Panc1 (cell line): ENCODE measurements at places on chromosomes 1 and 21. TPM values are rescaled to one million over a fixed set of nuclear protein-coding genes. Genes with fewer than 3 reads are reported as not detected.

CELA2A gene
- total RNA-seq: 0.72 TPM

DNA sequence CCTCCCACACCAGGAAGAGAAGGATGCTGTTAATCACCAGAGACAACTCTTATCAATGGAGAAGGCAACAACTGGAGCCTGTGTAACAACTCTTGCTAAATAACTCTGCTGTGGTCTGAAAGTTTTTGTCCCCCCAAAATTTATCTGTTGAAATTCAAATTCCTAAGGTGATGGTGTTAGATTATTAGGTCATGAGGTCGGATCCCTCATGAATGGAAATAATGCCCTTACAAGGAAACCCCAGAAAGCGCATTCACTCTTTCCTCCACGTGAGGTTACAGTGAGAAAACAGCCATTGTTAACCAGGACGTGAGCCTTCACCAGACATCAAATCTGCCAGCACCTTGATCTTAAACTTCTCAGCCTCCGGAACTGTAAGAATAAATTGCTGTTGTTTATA, 141.9 kb upstream of the CXADR start:
- DNase-seq: no peak

DNA sequence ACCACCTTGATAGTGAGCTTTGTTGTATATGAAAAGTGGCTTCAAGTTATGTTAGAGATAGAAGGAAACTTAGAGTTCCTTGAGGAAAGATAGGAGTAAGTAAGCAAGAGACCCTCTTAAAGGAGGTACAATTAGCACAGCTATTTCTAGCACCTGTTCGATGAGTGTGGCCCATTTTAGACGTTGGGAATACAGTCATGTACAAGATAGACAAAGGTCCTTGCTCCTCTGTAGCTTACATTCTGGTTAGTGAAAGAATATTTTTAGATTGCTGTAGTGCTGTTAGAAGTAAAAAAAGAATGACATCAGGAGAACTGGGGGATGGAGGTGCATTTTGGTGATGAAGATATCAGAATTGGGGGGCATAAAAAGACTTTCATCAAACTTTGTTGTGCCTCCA, 47.5 kb downstream of the MRPS6 start:
- DNase-seq: no peak

GRCh38 chr21:33835920-33836319, 79.7 kb downstream of the ATP5PO start:
- no peak for DNase-seq

DNA sequence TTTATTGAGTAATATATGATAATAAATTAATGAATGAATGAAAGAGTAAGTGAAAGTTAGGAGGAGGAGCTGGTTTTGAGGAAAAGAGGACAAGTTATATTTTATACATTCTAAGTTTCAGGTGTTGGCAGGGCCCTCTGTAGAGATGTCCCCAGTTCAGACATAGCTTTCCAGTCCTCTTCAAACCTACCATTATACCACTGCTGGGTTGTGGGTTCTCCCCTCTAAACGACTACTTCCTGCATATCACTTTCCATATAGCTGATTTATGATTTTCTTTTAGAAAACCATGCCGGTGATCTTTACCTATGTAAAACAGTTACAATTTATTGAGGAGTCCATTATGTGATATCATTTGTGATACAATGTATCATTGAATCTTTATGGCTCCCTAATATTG, 116.9 kb downstream of the RUNX1 start:
- no peak for DNase-seq

DNA sequence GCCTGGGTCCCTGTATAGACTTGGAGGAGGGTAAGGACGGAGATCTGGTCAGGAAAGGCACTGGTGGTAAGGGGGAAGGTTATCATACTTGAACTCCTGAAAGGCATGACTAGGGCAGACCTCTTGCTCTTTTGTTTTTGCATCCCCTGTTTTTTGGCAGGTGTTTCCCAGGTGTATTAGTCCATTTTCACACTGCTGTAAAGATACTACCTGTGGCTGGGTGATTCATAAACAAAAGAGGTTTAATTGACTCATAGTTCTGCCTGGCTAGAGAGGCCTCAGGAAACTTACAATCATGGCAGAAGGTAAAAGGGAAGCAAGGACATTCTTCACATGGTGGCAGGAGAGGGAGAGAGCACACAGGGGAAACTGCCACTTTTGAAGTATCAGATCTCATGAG, 57.2 kb upstream of the APOBEC4 start:
- no peak for DNase-seq

- no peak for DNase-seq
These were observed 25.6 kb upstream of the COL18A1 start for GRCh38 chr21:45379171-45379900.

RPTN gene
- not detected for total RNA-seq

- no peak for DNase-seq
These were observed 146.1 kb downstream of the SPATA46 start for GRCh38 chr1:162230517-162230916.

DNA sequence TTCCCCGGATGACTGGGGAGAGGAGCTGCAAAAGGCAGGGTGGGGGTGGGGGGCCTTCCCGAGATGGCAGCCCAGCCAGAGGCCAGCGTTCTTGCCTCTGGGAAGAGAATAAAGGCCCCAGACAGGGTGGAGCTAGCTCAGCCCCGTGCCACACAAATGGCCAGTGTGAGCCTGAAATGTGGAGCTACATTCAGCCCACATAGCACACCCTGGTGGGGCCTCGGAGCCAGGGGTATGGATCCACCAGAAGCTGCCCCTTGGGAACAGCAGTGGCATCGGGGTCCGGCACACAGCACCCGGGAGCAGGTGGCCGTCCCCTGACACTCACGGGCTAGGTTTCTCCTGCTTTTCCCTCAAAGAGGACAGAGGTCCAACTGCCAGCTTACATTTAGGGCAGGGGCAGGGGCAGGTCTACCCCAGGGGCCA, 93.9 kb downstream of the PDE9A start:
- DNase-seq: no peak

HMGCL gene
- 30.8 TPM for total RNA-seq

TNFRSF25 gene
- 7.0 TPM for total RNA-seq

GRCh38 chr1:56646611-56647010, 1.5 kb downstream of the PRKAA2 start:
- DNase-seq: no peak

PIK3R3 gene
- 36.3 TPM for total RNA-seq

FHAD1 gene
- total RNA-seq: 0.23 TPM

OLFM3 gene
- not detected for total RNA-seq

DNA sequence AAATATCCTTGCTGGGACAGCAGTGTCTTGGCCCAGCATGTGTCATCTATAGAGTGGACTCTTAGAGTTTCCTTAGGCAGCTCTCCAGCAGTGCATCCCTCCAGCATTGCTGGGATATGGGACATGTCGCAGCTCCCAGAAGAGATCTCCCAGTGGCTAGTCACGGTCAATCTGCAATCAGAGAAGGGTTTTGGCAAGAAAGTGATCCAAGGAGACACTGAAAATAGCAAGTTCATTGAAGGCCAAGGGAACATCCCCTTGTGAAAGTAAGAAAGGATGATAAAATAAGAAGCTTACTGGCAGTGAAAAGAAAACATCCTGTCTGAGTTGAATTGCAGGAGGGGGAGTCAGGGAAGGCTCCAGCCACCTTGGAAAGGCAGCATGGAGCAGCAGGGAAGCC, 19.3 kb upstream of the NPL start:
- DNase-seq: no peak

DNA sequence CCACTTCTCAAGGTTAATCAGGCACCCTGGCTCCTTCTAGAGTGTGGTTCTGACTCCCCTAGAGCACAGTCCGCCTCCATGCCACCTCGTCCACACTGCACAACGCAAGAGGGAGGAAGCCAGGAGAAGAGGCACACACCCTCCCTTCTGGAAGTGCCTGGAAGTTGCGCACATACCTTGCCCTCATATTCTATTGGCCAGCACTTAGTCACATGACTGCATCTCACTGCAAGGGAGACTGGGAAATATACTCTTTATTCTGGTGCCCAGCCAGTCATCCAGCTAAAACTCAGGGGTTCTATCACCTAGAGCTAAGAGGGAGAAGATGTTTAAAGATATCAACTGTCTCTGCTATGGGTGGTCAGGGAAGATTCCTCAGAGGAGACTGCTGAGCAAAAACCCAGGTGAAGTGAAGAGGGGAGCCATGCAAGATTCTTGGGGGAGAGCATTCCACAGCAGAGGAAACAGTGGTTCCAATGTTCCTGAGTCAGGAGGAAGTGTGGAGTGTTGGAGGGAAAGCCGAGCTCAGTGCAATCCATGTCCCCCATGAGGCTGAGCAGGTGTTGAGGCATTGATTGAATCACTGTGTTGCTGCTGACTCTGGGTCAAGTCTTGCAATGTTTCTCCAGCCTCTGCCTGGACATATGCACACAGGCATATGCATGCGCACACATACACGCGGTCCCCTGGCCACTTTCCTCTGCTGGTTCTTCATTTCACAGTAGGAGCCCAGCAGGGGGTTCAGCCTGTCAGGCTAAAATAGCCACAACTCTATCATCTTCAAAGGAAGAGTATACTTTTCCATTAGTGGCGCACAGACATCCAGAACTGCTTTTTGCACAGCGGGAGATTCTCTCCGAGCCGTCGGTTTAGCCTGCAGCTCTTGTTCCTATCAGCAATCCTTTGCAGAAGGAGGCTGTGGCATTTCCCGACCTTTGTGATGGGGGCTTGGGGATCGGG, 22.3 kb upstream of the KLHDC7A start:
- DNase-seq: no peak

ADORA3 gene
- not detected for total RNA-seq

RHOU gene
- total RNA-seq: 9.2 TPM

DNA sequence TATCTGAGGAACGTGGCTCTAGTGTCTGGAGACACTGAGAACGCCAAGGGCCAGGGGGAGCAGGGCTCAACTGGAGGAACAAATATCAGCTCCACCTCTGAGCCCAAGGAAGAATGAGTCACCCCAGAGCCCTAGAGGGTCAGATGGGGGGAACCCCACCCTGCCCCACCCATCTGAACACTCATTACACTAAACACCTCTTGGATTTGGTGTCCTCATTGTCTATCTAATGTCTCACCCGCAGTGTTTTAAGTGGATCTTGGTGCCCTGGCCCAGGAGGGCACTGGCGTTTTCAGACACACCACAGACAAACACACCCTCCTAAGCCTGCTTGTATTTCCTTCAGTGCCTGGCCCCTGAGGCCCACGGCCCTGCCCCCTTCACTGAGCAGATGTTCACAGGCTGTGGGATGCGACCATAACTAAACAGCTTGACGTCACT, 2.2 kb upstream of the FALEC start:
- DNase-seq: no peak

DNA sequence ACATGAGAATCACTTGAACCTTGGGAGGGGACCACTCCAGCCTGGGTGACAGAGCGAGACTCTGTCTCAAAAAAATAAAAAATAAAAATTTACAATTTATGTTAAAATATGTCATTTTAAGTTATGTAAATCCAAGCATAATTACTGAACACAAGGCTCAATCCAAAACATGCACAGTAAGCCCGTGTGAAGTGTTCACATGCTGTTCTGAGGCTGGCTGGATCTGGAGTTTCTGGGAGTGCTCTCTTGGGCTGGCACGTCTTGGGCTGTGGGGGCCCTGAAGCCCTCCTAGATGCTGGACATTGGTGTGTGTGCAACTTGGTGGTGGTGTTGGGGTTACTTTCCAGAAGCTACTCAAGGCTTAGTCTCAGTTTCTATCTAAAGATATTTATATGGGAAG, 25.2 kb downstream of the ADARB1 start:
- no peak for DNase-seq

PGBD5 gene
- 0.05 TPM for total RNA-seq

- no peak for DNase-seq
These were observed 569.3 kb upstream of the NEGR1 start for GRCh38 chr1:72851597-72851996.

DNA sequence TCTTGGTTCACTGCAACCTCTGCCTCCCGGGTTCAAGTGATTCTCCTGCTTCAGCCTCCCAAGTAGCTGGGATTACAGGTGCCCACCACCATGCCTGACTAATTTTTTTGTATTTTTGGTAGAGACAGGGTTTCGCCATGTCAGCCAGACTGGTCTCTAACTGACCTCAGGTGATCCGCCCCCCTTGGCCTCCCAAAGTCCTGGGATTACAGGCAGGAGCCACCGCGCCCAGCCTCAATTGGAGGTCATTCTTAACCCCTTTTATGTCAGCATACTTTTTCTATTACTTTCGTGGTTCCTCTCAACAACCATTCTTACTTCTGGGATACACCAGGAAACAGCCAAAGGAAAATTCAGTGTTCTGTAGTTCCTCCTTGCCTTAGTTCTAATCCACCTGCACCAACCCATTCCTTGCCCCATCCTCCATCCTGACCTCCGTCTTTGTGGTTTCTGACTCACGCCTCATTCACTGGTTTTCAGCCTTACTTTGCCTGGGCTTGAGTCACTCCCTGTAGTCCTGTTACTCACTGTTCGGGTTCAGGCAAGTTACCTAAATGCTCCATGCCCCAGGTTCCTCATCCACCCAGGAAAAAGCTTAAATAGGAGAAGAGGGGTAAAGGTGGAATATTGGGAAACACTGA, 12.9 kb upstream of the BCL10 start:
- peak; percentile 99 for DNase-seq

DNA sequence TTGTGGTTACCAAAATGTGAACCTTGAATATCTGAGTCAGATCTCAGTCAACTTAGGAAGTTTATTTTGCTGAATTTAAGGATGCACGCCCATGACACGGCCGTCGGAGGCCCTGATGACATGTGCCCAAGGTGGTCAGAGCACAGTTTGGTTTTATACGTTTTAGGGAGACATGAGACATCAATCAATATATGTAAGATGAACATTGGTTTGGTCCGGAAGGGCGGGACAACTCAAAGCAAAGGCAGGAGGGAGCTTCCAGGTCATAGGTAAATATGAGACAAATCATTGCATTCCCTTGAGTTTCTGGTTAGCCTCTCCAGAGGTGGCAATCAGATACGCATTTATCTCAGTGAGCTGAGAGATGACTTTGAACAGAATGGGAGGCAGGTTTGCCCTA, 1.0 kb upstream of the PRMT2 start:
- DNase-seq: no peak

DNA sequence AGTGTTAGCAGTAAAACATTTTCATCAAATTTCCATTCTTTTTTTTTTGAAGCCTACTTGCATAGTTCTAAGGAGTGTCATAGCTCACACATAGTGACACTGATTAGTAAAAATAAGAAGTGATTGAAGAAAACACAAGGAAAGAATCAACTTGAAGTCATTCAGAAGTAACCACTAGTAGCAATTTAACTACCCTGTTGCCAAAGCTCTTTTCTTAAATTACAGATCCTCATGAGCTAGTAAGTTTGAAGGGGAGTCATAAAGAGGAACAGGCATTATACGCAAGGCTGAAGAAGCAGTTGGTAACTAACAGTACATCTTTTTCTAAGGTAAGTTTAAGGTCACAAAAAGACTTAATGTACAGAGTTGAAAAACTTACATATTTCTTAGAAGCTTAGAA, 332.2 kb downstream of the CHRM3 start:
- no peak for DNase-seq

DNA sequence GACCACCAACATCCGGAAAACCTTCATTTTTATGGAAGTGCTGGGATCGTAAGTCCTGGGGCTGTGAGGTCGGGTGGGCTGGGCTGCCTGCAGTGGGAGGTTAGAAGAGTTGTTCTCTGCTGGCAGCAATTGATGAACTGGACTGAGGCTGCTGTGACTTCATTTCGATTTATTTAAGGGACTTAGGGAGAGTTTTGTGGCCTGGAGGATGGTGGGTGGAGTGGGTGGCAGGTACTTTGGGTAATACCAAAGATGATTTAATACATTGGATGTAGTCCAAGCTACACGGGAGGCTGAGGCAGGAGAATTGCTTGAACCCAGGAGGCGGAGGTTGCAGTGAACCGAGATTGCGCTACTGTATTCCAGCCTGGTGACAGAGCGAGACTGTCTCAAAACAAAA, 11.5 kb downstream of the CAMK1G start:
- DNase-seq: no peak

NHLH1 gene
- total RNA-seq: 0.18 TPM

GRCh38 chr1:2949966-2950925, 71.0 kb upstream of the ACTRT2 start:
- DNase-seq: no peak
